Activated T-cell treated with anti-CD3 and anti-CD28 coated beads, Interleukin-2, amount 50 U/mL, for 48 hours (primary cell): ENCODE measurements at places on chromosomes 3 and 15.

GRCh38 chr15:64356710-64357040 lies 702 bp upstream of the CSNK1G1 start:
- no peak for DNase-seq

GRCh38 chr3:120572027-120572426 lies 24.1 kb upstream of the NDUFB4 start:
- no peak for DNase-seq

- DNase-seq: no peak
Observed at GRCh38 chr3:131735116-131735515, 232.3 kb upstream of the MRPL3 start.

DNA sequence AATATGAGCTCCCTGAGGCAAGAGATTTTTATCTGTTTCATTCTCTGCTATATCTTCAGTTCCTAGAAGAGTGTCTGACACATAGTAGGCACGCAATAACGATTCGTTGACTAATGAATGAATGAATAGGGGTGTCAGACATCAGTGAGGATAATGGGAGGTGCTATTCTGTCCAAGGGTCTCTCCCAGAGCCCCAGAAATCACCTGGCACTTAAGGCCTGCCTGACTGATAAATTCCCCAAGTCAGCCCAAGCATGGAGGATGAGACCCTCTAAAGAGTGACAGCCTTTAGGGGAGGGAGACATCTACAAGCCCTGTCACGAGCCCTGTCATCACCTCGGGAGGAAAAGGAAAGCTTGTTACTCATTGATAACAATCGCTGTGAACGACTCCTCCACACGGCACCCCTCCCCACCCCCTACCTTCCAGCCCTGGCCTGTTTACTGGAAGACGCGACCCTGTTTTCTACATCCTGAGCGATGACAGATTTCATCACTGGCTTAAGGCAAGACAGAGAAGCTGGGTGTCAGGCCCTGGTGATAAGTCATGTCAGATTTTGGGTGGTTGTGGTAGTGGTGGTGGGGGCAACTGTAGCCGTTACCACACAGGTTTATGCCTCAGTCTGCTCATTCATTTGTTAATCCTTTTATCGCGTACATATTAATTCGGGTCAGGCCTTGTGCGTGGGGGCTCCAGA lies 23.1 kb downstream of the BHLHE40 start:
- peak; percentile 81 for DNase-seq

DNA sequence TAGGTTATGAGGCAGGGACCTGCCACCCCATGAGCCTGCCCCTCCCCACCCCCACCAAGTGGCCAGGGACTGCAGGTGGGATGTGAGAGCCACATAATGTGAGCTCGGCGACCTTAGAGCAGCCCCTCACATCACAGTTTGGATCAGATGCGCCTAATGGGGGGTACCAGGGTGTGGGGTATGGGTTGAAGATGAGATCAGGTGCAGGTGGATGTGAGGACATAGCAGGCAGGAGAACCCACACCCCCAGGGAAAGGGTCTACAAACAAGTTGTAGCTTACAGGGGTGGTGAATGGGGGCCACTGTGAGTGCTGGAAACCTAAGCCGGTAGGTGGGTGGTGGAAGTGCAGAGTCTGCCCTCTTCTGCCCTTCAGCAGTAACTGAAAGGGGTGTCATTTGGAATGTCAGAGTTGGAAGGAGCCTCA lies 94.0 kb downstream of the CORO2B start:
- DNase-seq: no peak

GRCh38 chr3:173398111-173398479 lies 551 bp downstream of the NLGN1 start:
- no peak for DNase-seq

GRCh38 chr3:126103121-126104027 lies 19.4 kb upstream of the SLC41A3 start:
- no peak for DNase-seq

GRCh38 chr3:189368384-189368783 lies 196.6 kb downstream of the TPRG1 start:
- DNase-seq: no peak

- DNase-seq: no peak
Observed at GRCh38 chr3:191220908-191221307, 21.9 kb downstream of the OSTN start.

GRCh38 chr3:58329150-58329921 lies 3.4 kb upstream of the PXK start:
- DNase-seq: no peak
